ENCODE measurements at places on chromosomes 4 and X.

DNA sequence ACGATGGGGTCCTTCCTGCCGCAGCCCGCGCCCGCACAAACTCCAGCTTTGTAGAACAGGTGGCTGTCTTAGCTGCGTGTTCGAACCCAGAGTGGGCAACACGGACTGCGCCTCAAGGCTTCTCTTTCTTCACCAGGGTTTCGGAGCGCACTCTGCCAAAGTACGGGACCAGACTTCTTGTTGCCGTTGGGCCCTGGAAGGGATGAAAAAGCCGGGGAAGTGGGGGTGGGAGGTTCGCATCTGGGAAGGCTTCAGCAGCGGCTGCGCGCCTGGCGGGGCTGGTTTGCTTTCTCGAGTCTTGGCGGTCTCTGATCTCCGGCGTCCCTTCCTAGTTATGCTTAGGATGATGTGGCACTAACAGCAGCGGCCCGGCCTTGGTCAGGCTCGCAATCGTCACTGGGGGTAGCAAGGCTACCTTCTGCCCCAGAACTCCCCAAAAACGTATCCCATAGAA is 673 bp downstream of the PARM1 start:
- no peak for DNase-seq
- H3K4me1 ChIP-seq: peaks cover 30% of the 10 kb centered on the region
- H3K4me3 ChIP-seq: peak overlapping the region; percentile 87
- H3K27me3 ChIP-seq: peaks cover 58% of the 10 kb centered on the region
- no peaks in the 10 kb centered on the region for H3K36me3 ChIP-seq

DNA sequence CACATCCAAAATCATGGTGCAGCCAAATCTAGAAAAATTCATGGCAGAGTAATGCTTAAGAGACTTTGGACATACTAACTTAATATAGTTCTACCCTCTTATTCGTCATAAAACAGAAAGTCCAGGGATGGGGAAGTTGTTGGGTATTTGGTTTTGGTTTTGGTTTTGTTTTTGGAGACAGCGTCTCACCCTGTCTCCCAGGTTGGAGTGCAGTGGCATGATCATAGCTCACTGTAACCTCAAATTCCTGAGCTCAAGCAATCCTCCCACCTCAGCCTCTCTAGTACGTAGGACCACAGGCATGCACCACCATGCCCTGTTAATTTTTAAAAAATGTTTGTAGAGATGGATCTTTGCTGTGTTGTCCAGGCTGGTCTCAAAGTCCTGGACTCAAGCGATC is 271.8 kb upstream of the TENM3 start:
- no peak overlapping the region for H3K4me3 ChIP-seq
- H3K27ac ChIP-seq: peak overlapping the region; percentile 21
- DNase-seq: no peak
- H3K36me3 ChIP-seq: no peaks in the 10 kb centered on the region
- H3K27me3 ChIP-seq: no peaks in the 10 kb centered on the region
- H3K4me1 ChIP-seq: no peaks in the 10 kb centered on the region

DNA sequence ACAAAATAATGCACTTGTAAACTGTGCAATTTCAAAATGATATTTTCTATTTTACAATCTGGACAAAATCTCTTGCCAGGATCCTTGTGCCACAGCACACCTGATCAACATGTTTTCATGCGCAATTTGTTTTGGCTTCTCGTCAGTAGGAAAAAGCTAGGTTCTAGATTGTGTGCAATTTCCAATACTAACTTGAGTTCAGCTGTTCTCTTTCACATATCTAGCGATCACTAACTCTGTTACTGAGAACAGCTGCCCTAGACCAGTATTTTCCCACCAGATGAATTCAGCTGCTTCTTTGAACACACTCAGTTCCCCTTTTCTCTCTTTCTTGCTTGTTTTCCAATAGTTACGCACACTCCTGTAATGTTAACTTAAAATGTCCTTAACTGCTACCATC is 131.2 kb downstream of the MAGEB5 start:
- DNase-seq: no peak
- H3K36me3 ChIP-seq: no peaks in the 10 kb centered on the region
- H3K27me3 ChIP-seq: no peaks in the 10 kb centered on the region
- H3K4me3 ChIP-seq: no peak overlapping the region
- H3K27ac ChIP-seq: no peak overlapping the region
- H3K4me1 ChIP-seq: no peaks in the 10 kb centered on the region

DNA sequence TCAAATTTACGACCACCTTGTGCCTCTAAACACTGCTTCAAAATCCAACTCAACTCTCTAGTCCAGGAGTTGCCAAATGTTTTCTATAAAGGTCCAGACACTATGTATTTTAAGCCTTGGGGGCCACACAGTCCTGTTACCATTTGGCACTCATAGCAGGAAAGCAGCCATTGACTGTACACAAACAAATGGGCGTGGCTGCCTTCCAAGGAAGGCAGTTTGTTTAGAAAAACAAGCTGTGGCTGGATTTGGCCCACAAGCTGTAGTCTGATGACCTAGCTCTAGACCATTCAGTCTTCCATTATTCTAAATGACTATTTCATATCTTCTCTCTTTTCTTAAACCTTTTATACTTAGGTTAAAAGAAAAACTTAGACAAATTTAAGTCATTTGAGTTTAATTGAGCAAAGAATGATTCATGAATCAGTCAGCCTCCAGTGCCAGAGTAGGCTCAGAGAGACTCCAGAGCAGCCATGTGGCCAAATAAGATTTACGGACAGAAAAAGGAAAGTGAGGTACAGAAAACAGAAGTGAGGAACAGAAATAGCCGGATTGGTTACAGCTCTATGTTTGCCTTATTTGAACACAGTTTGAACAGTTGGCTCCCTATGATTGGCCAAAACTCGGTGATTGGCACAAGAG is 825.8 kb upstream of the LCORL start:
- no peaks in the 10 kb centered on the region for H3K4me1 ChIP-seq
- no peak overlapping the region for H3K27ac ChIP-seq
- no peak for DNase-seq
- H3K27me3 ChIP-seq: no peaks in the 10 kb centered on the region

GRCh38 chrX:155767876-155768769 is 113.0 kb upstream of the VAMP7 start:
- peak overlapping the region; percentile 94 for H3K4me3 ChIP-seq
- H3K27ac ChIP-seq: no peak overlapping the region
- DNase-seq: no peak
- peaks cover 19% of the 10 kb centered on the region for H3K4me1 ChIP-seq

- H3K27me3 ChIP-seq: no peaks in the 10 kb centered on the region
- H3K4me1 ChIP-seq: peaks cover 5% of the 10 kb centered on the region
- H3K36me3 ChIP-seq: no peaks in the 10 kb centered on the region
- H3K4me3 ChIP-seq: no peak overlapping the region
- DNase-seq: no peak
Measured at GRCh38 chrX:68193234-68193633, 240.1 kb downstream of the OPHN1 start.

- H3K4me3 ChIP-seq: no peak overlapping the region
- peaks cover 9% of the 10 kb centered on the region for H3K4me1 ChIP-seq
- H3K36me3 ChIP-seq: no peaks in the 10 kb centered on the region
- no peak overlapping the region for H3K27ac ChIP-seq
- peaks cover 25% of the 10 kb centered on the region for H3K27me3 ChIP-seq
- DNase-seq: no peak
Measured at GRCh38 chr4:5055411-5055810, 4.1 kb downstream of the STK32B start.

DNA sequence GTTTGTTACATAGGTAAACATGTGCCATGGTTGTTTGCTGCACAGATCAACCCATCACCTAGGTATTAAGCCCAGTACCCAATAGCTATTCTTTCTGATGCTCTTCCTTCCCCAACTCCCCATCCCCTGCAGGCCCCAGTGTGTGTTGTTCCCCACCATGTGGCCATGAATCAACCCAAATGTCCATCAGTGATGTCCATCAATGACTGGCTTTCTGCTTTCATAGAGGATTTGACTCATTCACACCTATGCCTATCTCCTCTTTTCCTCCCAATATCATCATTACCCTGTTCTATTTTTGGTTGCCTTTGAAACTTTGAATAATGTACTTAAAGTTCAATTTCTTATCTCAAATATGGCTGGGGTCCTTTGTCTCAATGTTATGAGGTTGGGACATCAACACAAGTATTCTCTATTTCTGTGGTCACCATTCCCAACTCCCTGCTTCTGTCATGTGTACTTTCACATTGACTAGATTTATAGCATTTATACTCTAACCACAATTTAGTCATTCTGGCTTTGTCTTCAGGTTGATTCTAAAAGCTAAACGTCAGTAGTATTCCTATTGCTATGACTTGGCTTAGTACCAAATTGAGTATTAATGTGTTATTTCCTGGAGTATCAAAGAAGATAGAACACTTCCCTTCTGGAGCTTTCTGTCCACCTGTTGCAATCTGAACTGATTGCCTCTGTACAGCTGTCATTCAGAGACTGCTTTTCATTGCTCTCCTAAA is 107.2 kb downstream of the TAB3 start:
- no peak overlapping the region for H3K27ac ChIP-seq
- no peaks in the 10 kb centered on the region for H3K36me3 ChIP-seq
- no peaks in the 10 kb centered on the region for H3K4me1 ChIP-seq
- no peak overlapping the region for H3K4me3 ChIP-seq
- DNase-seq: no peak

DNA sequence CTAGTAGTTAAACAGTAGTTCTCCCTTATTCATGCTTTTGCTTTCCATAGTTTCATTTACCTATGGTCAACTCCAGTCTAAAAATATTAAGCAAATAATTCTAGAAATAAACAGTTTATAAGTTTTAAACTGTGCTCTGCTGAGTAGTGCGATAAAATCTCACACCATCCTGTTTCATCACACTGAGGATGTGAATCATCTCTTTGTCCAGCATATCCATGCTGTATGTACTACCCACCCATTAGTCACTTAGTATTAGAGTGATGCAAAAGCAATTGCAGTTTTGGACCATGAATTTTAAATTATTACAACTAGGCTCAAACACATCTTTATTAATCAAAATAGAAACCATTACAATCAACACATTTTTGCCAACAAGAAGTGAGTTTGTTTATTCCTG is 187.4 kb downstream of the TEX13C start:
- no peak for DNase-seq
- H3K4me3 ChIP-seq: no peak overlapping the region
- H3K36me3 ChIP-seq: peaks cover 3% of the 10 kb centered on the region
- H3K4me1 ChIP-seq: no peaks in the 10 kb centered on the region

DNA sequence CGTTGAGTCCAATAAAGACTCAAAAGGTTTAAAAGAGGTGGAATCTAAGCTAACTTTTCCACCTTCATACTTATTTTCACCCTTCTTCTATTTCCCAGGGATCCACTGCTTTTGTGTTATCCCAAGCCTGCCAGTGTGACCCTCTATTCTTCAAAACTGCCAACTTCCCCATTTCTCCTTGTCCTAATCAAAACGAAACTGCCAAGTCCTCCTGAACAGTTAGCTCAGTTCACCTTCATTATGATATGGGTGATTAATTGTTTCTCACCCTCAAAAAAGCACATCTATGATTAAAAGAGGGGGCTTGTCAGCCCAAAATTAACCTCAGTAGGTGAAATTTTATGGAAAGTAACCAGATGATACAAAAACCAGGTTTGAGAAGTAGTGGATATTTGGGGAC is 108.4 kb downstream of the GUCY2F start:
- H3K27me3 ChIP-seq: no peaks in the 10 kb centered on the region
- H3K4me1 ChIP-seq: peaks cover 7% of the 10 kb centered on the region
- DNase-seq: no peak
- no peaks in the 10 kb centered on the region for H3K36me3 ChIP-seq

- H3K27me3 ChIP-seq: peaks cover 46% of the 10 kb centered on the region
- H3K36me3 ChIP-seq: no peaks in the 10 kb centered on the region
- H3K4me3 ChIP-seq: peak overlapping the region; percentile 95
- H3K4me1 ChIP-seq: peaks cover 38% of the 10 kb centered on the region
- DNase-seq: no peak
Measured at GRCh38 chr4:53366301-53366716, 448 bp upstream of the SCFD2 start.

DNA sequence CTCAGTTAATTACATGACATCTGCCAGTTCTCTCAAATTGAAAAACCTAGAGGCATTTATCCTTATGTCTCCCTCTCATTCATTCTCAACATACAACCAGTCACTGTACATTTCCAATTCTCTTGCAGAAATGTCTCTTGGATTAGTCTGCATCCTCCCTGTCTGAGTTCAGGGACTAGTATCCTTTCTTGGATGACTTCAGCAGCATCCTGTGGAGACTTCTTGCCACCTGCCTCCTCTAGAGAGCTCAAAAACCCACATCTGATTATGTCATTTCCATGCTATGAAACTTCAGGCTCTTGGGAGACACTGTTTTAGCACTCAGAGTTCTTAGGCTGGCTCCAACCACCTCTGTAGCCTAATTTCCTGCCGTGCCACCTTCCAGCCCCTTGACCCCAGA is 515.1 kb upstream of the DIPK2B start:
- DNase-seq: no peak
- no peak overlapping the region for H3K27ac ChIP-seq
- no peak overlapping the region for H3K4me3 ChIP-seq
- no peaks in the 10 kb centered on the region for H3K27me3 ChIP-seq

GRCh38 chrX:29652484-29652883 is 562.9 kb upstream of the MAGEB2 start:
- no peaks in the 10 kb centered on the region for H3K27me3 ChIP-seq

GRCh38 chr4:107825072-107825824 is 516 bp downstream of the SGMS2 start:
- peak overlapping the region; percentile 83 for H3K4me3 ChIP-seq
- H3K27me3 ChIP-seq: peaks cover 51% of the 10 kb centered on the region
- H3K4me1 ChIP-seq: peaks cover 15% of the 10 kb centered on the region
- no peak overlapping the region for H3K27ac ChIP-seq
- no peaks in the 10 kb centered on the region for H3K36me3 ChIP-seq

- DNase-seq: no peak
- peaks cover 11% of the 10 kb centered on the region for H3K4me1 ChIP-seq
- no peak overlapping the region for H3K27ac ChIP-seq
- H3K36me3 ChIP-seq: no peaks in the 10 kb centered on the region
Measured at GRCh38 chr4:125060376-125060775, 254.4 kb upstream of the FAT4 start.

All from neural crest cell (in vitro differentiated cells).